ENCODE measurements at places on chromosomes 16 and 17.

GRCh38 chr17:67779098-67779672 is 46.1 kb upstream of the BPTF start:
- DNase-seq, result no peak

- DNase-seq, result no peak
Measured at GRCh38 chr17:82866590-82867191, 26.9 kb upstream of the ZNF750 start.

- DNase-seq, result no peak
Measured at GRCh38 chr17:36928471-36929345, 8.6 kb upstream of the LHX1 start.

GRCh38 chr16:22946433-22946832 is 132.5 kb downstream of the HS3ST2 start:
- DNase-seq, result no peak

DNA sequence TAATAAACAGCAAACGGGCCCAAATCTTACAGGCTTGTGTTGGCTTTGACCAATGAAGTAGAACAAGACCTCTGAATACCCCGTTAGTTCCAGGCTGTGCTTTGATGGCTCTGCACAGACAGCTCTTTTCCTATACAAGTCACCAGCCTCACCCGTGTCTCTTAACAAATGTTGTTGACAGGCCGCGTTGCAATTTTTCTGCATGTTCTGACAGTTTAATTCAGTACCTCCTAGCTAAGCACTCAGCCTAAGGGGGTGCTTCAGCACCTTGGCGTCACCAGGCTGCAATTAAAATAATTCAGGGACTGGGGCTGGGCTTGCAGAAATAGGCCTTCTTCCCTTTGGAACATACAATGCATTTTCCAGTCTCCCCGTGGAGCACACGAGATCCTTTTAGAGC is 500.1 kb downstream of the MAF start:
- DNase-seq, result no peak

- no peak for DNase-seq
Measured at GRCh38 chr16:59783191-59783590, 1049.1 kb upstream of the GOT2 start.

Measured in esophagus squamous epithelium (tissue), 5 donors.